ENCODE measurements at places on chromosomes 1 and 21.

- no peak for DNase-seq
Observed at GRCh38 chr1:2991753-2992495, 29.3 kb upstream of the ACTRT2 start.

DNA sequence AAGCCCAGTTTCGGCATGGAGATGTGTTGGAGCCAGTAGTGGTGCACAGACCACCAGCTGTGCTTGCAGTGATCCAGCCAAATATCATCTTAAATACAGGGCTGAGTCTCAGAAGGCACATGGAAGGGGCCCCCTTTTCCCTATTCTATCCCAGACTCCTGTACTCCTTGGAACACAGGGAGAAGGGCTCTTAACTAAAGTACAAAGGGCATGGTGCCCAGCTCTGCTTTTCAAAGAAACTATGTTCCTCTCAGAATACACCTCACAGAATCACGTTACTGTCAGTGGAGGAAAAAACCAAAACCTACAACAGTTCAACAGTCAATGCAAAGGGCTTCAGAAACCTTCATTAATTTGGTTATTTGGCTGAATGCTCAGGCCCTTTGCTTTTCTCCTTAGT is 180.6 kb upstream of the C1orf105 start:
- no peak for DNase-seq

GRCh38 chr21:26637201-26637745 is 64.2 kb upstream of the CYYR1 start:
- DNase-seq = no peak

DNA sequence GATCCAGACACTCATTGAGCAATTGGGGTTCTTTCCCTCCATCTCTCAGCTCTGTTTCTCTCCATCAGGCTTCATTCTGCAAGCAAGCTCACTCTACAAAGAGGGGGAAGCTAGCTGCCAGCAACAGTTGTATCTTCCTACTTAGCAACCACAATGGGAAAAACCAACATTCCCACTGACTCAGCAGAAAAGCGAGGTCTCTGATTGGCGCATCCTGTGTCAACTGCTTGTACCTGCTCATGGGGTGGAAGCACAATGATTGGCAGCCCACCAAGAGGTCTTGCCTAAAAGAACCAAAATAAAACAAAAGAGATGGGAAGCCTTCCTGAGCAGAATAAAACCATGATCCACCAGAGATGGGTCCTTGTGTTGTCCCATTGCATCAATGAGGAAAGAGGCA is 4.0 kb upstream of the CDA start:
- no peak for DNase-seq

GRCh38 chr1:41752514-41753170 is 166.1 kb downstream of the HIVEP3 start:
- DNase-seq = no peak

DNA sequence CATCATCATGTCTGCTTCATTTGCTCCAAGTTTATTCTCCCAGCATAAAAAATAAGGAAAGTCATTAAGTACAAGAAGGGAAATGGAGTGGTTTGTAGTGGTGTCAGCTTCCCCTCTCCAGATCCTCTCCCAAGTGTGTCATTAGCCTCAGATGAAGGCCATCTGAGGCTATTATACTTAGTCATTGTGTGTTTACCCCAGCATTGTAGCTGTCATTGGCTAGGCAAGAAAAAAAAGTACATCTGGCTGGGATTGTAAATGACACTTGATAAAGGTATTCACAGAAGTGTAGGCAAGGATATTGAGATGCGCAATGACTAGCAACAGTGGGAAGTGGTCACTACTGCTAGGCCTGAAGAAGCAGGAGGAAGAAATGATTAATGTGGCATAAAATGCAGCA is 316.9 kb upstream of the SGIP1 start:
- no peak for DNase-seq

Measured in T-helper 1 cell (primary cell).